Tibial artery (tissue), 4 donors: ENCODE measurements at places on chromosomes 16 and 17.

GRCh38 chr17:50149091-50149416 lies 1.4 kb downstream of the PPP1R9B start:
- H3K27me3 ChIP-seq: no peaks in the 10 kb centered on the region
- no peaks in the 10 kb centered on the region for H3K4me1 ChIP-seq
- H3K36me3 ChIP-seq: peaks cover 21% of the 10 kb centered on the region
- peak overlapping the region; percentile 84 for H3K4me3 ChIP-seq
- DNase-seq: no peak

- peaks cover 68% of the 10 kb centered on the region for H3K4me1 ChIP-seq
- peak overlapping the region; percentile 15 for H3K4me3 ChIP-seq
- no peaks in the 10 kb centered on the region for H3K27me3 ChIP-seq
- peaks cover 64% of the 10 kb centered on the region for H3K36me3 ChIP-seq
- DNase-seq: peak; percentile 86
- peak overlapping the region; percentile 93 for H3K27ac ChIP-seq
These were observed 13.1 kb downstream of the BCAR1 start for GRCh38 chr16:75238132-75238852.

DNA sequence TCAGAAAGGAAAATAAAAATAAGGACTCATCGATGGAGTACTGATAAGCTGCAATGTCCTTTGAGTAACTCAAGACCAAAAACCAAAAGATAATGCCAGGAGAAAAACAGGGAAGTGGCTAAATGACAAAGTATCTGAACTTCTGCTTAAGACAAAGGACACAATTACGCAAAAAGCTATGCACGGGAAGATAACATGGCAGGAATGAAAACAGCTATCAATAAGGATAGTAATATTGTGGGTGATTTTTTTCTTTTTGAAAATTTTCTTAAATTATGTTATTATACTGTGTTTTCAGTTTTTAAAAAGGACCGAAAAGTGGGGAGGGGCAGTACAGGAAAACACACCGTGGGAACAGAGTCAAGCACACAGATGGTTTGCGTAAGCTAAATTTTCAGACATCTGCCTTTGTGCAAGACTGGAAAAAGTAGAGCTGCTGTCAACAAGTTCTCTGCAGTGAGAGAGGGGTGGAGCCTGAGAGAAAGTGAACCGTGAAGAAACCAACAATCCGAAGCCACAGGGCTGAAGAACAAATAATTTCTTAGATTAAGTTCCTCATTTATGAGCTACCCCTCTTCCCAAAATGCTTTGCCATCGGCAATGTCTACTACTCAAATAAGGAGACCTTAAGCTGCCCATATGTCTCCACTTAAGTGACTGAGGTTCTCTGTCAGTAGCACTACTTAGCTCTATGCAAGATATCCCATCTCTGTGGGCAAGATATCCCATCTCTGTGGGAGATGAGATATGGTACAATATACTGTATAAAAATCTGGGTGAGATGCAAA lies 99.9 kb upstream of the CORO6 start:
- DNase-seq: peak; percentile 70
- no peaks in the 10 kb centered on the region for H3K36me3 ChIP-seq
- H3K27me3 ChIP-seq: no peaks in the 10 kb centered on the region
- no peak overlapping the region for H3K27ac ChIP-seq
- H3K4me3 ChIP-seq: no peak overlapping the region

DNA sequence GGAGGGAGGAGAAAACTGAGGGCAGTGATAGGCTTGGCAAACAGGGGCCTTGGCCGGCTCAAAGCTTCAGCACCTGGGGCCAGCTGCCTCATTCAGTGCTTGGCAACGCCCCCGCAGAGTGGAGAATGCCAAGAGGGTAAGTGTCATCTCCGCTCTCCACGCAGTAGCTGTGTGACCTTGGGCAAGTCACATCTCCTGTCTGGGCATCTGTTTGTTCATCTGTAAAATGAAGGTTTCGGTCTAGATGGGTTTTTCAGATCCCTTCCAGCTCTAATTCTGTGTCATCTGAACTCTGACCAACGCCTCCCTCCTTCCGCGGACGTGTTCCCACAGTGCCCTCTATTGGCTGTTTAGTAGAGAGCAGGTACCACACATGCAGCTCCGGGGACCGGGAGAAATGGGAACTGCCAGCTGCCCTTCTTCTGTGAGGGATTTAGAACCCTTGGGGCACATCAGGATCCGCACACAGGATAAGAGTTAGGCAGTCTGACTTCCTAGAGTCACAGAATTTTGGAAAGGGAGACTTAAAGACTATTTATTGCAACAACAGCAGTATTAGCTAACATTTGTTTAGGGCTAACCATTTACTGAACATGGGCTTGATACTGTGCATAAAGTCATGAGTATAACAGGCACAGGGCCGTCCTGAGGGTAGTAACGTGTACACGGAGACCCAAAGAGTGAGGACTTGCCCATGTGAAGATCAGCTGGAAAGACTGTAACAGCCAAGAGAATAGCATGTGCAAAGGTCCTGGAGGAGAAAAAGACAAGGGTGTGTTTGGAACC lies 26.8 kb downstream of the GP2 start:
- no peaks in the 10 kb centered on the region for H3K27me3 ChIP-seq
- no peak overlapping the region for H3K27ac ChIP-seq
- H3K4me1 ChIP-seq: no peaks in the 10 kb centered on the region
- no peaks in the 10 kb centered on the region for H3K36me3 ChIP-seq
- H3K4me3 ChIP-seq: no peak overlapping the region
